ENCODE measurements at places on chromosomes 11 and 22. TPM values are rescaled to one million over a fixed set of nuclear protein-coding genes. Genes with fewer than 3 reads are reported as not detected.

The APOA4 gene
- polyA plus RNA-seq, result not detected

The MB gene
- not detected for polyA plus RNA-seq

The EI24 gene
- polyA plus RNA-seq, result 41.8 TPM

The PIK3IP1 gene
- 88.7 TPM for polyA plus RNA-seq

The CLMP gene
- polyA plus RNA-seq, result 0.31 TPM

The UCP2 gene
- 1,475 TPM for polyA plus RNA-seq

The RTN3 gene
- polyA plus RNA-seq, result 27.1 TPM

The FGF3 gene
- polyA plus RNA-seq, result not detected

The RASL10A gene
- not detected for polyA plus RNA-seq

The DSCAML1 gene
- polyA plus RNA-seq, result not detected

The OR10A2 gene
- polyA plus RNA-seq, result not detected

The TNNT3 gene
- polyA plus RNA-seq, result 0.23 TPM

The CCDC89 gene
- polyA plus RNA-seq, result not detected

The HORMAD2 gene
- polyA plus RNA-seq, result not detected

The MYEOV gene
- polyA plus RNA-seq, result 1.4 TPM

The MS4A12 gene
- not detected for polyA plus RNA-seq

The LTBP3 gene
- polyA plus RNA-seq, result 37.4 TPM

The OR2AG1 gene
- not detected for polyA plus RNA-seq

The TCN1 gene
- polyA plus RNA-seq, result not detected

The PDE2A gene
- not detected for polyA plus RNA-seq

The OR5A2 gene
- not detected for polyA plus RNA-seq

The KIRREL3 gene
- not detected for polyA plus RNA-seq

The SLC22A9 gene
- not detected for polyA plus RNA-seq

The RASGRP2 gene
- 350 TPM for polyA plus RNA-seq

The KCNK4 gene
- polyA plus RNA-seq, result not detected

The PI4KA gene
- polyA plus RNA-seq, result 43.4 TPM

The ISX gene
- not detected for polyA plus RNA-seq

The INPP5J gene
- not detected for polyA plus RNA-seq
